ENCODE measurements at places on chromosomes 7 and 10.
A peak's percentile ranks its signal among the peaks of the same experiment; 100 is the strongest.

DNA sequence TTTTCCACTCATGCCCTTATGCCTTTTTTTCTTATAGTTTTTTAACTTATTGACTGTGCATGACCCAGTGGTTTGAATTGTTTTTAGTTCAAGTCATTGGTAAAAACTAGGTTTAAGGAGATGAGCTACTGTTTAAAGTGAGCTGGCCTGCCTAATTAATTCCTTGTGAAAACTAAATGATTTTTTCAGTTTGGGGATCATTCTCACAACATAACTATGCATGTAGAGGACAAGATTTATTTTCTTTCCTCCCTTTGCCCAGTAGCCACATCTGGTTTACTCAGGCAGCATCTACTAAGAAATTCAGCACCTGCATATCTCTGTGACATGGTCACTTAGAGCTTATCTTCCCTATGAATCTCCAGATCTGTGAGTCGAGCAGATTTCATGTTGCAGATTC is 1.7 kb downstream of the ADO start:
- peak; percentile 6 for DNase-seq

DNA sequence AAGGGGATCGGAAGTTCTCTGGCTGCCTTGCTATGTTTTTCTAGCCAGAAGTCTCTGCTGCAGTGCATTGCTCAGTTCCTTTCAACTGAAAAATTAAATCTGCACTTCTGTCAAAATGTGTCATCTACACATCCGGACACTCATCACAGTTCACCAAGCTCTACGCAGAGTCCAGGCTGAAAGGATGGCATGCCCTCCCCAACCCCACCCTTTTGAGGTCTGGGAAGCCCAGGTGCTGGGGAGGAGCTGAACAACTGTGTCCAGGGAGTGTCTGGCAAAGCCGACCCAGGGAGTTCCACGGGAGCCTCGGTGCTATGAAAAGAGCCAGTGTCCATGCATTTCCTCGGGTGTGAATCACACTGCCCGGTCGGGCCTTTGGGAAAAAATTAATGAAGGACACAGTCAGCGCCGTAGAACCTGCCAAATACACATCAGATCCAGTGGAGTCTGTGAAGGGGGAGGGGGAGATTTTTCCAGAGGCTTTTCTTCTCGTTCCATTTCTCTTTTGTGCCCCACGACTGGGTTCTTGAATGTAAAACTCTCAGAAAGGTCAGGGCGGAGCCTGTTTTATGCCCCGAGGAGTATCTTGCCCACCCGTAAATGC is 757 bp upstream of the PALS2 start:
- DNase-seq, result peak; percentile 34

- no peak for DNase-seq
Observed at GRCh38 chr10:132320654-132321469, 11.1 kb upstream of the LRRC27 start.

- no peak for DNase-seq
Observed at GRCh38 chr7:144629598-144629997, 206.3 kb downstream of the TPK1 start.

DNA sequence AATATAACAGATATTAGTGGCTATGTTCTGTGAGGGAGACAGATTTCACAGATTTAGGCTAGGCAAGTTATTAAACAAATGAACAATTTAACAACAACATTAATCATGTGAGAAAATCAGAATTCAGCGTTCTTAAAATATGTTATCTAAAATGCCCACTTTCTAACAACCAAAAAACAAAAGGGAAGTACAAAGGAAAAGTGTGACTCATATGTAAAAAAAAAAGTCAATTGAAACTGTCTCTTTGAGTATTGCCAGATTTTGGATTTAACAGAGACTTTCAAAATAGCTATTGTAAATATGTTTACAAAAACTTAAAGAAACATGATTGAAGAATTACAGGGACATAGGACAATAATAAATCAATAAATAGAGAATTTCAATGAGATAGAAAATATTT is 34.8 kb upstream of the ARHGAP22 start:
- no peak for DNase-seq

DNA sequence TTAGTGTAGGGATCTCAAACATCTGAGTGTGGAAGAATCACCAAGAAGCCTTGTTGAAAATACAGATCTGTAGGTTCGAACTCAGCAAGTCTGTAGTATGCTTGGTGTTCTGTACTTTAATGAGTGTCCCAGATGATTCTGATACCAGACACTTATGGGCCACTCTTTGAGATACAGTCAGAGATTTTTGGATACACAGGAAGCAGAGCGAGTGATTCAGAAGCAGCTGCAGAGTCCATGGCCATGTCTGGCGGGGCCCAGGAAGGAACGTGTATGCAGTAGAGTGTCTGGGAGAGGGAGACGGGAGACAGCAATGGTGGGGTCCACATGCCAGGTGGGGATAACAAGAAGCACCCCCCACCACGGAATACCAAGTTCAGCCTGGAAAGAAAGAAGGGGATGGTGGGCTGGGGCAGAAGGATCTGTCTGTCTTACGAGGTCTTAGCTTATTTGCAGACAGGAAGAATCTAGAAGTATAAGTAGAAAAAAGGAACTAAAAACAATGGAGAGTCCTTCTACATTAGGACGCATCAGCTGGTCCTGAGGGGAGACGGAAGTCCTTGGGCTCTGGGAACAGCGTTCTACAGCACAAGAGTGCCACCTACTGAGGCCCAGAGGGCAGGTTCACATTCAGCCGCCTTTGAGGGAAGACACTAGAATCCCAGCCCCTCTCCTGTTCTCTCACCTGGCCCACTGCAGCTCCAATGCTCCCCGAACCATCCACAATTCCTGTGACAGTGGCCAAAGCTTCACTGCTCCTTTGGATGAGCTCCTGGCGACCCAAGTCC is 55.4 kb downstream of the SLC37A3 start:
- peak; percentile 19 for DNase-seq
